ENCODE measurements at places on chromosomes 4 and X.

DNA sequence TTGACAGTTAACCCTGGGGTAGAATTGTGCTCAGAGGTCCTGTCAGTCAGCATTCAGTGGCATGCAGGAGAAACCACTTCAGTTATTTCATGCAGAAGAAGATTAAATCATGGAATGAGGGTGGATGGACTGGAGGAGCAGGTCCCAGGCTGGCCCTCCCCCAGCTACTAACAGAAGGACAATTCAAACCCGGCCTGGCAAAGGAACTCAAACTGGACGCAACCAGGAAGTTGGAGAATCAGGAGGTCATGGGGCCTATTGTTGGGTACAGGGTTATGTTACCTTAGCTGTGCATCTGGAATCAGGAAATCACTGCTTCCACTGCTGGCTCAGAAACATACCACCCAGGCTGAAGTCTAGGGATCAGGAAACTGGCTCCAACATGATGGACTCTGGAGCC lies 121.4 kb downstream of the GPAT3 start:
- no peak for DNase-seq

GRCh38 chrX:968148-968965 lies 244.1 kb downstream of the CRLF2 start:
- DNase-seq = no peak

DNA sequence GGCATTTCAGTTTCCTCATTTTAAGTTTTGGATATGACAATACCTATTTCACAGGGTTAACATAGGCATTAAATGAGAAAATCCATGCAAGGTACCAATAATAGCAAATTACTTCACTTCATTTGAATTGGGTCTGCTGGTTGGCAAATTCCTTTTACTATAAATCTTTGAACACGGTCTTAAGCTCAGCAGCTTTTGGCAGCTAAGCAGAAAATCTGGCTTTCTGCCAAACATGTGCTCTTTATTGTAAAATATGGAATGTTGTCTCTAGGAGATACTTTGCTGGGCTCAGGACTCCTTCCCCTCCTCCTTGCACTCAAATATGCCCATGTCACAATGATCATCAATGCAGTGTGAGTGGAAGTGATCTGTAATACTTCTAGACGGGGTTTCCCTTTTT lies 16.8 kb upstream of the DMP1 start:
- peak; percentile 1 for DNase-seq

DNA sequence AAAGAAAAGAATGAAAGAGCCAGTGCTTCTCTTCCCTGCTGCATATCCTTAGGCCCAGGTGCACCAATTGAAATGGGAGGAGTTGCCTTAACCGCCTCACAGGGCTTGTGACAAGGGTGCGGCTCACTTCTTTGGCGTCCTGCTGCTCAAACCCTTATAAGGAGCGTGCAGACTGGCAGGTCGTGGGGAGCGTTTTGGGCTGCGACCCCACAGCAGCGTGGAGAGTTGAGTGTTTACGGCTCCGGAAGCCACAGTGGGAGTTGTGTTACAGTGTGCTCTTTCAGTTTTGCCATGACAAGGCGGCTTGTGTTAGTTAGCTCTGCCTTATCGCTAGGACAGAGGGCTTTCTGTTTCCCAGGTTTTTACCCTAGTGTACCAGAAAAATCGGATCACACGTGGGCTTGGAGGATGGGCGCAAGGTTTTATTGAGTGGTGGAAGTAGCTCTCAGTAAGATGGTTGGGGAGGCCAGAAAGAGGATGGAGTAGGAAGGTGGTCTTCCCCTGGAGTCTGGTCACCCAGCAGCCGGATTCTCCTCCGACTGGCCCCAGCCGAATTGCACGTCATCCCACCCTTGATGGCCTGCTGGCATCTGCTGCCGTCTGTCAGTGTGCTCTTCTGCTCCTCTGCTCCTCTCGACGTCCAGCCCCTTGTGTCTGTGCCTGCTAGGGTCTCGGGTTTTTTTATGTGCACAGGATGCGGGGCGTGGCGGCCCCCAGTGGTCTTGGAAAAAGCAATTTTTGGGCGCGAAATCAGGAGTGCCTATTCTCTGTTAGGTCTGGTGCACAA lies 718.9 kb downstream of the ARAP2 start:
- no peak for DNase-seq

GRCh38 chrX:85359051-85359450 lies 20.4 kb downstream of the POF1B start:
- no peak for DNase-seq

GRCh38 chr4:39341075-39341725 lies 25.0 kb downstream of the RFC1 start:
- DNase-seq = peak; percentile 19

DNA sequence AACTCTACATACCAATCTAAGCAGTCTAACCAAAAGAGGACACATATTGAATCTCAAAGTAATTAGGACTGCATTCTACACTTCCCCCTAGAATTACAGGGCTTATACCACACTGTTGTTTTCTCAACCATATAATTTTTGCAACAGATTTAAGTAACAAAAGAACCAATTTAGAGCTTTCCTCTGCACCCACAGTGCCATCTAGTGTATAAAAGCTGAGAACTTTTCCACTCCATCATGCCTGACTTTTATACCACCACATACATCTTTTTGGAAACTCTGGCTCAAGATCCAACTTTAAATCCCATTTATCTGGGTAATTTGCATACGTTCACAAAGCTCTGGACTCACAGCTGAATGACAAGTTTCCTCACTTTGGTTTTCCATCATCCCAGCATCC lies 99.5 kb downstream of the EFHC2 start:
- DNase-seq = peak; percentile 22

GRCh38 chrX:154057791-154058190 lies 38.1 kb upstream of the IRAK1 start:
- DNase-seq = no peak

Data from NCI-H1092 treated with DMSO at 0.1 percent for 48 hours (cell line).